Mesothelial cell of epicardium (in vitro differentiated cells): ENCODE measurements at places on chromosomes 3 and 15. TPM values are rescaled to one million over a fixed set of nuclear protein-coding genes. Genes with fewer than 3 reads are reported as not detected.

Gene ADAMTS17
- 39.4 to 42.1 TPM (median 40.2 TPM) in 3 replicates for total RNA-seq

Gene BOC
- 76.1 to 85.3 TPM (median 79.3 TPM) in 3 replicates for total RNA-seq

Gene INKA1
- 7.7 to 9.4 TPM (median 8.4 TPM) in 3 replicates for total RNA-seq

Gene ANKRD63
- total RNA-seq = 0.31 to 0.59 TPM (median 0.44 TPM) in 3 replicates

Gene ZBTB47
- 22.4 to 23.6 TPM (median 23.0 TPM) in 3 replicates for total RNA-seq
